Mucosa of gallbladder (tissue), 1 donor: ENCODE measurements at places on chromosomes 2 and 18.

DNA sequence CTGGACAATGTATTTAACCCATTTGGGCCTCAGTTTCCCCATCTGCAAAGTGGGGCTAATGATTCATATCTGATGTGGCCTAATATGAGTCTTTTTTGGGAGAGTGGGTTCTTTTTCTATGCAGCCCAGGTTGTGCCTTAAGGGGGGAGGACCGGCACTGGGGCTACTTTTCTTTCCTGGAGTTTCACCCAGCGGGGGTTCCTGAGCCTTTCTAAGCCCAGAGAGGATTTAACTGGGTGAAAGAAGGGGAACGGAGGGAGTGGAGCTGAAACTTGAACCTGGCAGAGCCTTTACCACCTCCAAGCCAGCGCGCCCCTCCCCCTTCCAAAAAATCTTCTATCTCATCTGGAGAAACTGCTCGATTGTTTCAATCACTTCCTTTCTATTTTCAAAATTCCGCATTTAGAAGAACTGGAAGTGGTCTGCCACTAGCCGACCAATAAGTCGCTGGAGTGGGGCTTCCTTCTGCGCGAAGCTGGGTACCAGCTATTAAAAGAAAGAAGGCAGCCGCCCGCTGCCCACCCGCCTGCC, 205.0 kb upstream of the SMAD2 start:
- no peak for DNase-seq

- DNase-seq, result no peak
Observed at GRCh38 chr18:79459946-79460480, 64.3 kb downstream of the NFATC1 start.

DNA sequence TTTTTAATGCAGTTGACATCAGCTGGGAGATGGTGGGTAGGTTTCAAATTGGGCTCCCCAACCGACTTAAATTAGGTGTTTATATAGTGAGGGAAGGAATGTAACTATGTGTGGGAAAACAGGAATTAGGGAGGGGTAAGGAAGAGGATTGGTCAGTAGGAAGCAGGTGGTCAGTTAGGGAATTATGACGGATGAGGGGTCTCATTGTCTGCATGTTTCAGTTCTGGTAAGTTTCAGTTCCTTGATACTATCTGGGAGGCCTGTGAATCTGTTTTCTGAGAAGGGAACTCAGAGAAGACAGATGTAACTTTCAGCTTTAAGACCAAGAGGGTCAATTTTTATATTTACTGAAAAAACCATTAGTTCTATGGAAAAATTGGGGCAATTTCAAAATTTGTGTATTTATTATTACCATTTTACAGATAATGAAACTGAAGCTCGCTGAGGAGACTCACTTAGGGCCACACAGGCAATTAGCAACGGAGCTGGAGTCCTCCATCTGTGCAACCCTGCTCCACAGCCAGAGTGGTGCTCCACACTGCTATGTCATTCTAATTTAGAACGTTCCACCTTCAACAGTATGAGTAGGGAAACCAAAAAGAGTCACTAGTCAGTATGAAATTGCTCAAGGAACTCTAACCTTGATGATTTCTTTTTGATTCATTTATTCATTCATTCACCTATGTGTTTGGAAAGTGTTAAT, 36.0 kb upstream of the CCDC195 start:
- no peak for DNase-seq

DNA sequence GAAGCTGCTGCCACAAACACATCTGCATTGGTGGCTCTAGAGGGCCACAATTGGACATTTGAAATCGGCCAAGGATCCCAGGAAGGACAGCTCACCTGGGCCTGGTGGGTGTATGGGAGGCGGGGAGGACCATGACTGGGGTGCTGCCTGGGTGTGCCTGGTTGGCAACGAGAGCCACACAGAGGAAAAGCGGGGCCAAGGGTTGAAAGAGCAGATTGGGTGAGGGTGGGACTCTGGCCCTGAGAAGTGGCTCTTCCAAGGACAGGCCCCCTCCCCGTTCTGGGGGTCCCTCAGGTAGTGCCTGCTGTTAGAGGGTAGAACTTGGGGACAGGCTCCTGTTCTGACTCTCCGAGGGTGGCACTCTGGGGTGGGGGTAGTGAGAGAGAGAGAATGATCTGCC, 102.9 kb downstream of the CLIP4 start:
- DNase-seq, result no peak

DNA sequence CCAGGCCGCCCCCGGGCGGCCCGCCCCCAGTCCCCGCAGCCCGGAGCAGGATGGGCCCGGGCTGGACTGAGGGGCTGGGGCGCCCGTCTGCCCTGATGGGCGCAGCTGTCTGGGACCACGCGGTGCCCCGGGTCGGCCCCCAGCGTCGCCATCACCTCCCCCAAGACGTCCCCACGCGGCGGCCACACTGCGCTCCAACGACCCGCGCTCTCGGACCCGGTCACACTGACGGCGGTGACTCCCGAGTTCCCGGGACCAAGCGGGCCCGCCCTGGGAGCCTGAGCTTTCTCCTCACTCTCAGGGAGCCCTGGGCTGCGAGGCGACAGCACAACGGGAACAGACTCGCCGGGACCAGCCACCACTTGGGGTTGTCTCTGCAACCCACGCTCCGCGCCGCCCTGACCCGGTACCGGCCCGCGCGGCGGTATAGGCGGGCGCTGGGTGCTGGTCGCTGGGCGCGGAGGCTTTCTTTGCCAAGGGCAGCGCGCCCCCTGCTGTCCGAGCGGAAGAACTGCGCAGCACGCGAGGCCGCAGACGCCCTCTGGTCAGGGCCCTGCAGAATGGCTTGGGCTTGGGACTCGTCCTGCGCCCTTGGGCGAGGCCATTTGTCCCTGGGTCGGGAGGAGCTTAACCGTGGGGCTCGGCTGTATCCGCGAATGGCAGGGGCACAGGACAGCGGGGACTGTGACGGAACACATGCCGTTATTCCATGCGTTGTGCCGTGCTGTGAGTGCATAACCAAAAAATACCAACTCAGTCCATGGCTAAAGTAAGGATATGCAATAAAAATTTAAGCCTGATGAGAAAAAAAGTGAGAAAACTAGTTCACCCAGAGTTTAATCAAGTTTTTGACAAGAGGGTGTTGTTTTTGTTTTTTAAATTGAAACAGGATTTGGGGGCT, 54.8 kb upstream of the ANKRD62 start:
- peak; percentile 82 for DNase-seq

- DNase-seq, result no peak
Observed at GRCh38 chr18:44897411-44897810, 216.7 kb downstream of the SETBP1 start.

- no peak for DNase-seq
Observed at GRCh38 chr18:5841518-5841917, 53.8 kb downstream of the TMEM200C start.

DNA sequence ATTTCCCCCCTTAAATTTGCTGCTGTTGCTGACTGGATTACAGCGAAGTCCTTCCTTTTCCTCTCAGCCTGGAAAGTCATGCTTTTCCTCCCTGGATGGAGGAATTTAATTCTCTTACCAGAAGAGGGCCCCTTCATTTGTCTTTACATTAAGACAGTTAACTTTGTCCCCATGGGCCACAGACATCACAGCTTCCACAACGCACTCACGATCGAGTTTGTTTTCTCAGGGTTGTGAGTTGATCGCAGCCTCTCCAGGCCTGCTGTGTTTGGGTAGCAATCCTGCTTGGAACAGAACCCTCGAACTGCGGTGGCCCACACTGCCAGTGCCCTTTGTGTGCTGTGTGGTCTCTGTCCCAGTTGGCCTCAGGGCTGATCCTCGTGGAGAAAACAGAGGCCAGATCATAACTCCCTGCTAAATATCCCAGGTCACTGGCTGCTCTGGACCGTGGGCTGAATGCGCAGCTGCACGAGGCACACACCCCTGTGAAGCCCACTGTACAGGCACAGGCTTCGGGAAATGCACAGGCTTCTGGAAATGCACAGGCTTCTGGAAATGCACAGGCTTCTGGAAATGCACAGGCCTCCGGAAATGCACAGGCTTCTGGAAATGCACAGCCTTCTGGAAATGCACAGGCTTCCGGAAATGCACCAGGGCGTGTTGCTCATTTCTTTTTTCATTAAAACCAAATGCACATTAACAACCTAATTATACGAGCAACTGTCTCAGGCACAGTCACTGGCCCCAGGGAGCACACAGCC, 2.2 kb upstream of the PDIA6 start:
- DNase-seq, result no peak

DNA sequence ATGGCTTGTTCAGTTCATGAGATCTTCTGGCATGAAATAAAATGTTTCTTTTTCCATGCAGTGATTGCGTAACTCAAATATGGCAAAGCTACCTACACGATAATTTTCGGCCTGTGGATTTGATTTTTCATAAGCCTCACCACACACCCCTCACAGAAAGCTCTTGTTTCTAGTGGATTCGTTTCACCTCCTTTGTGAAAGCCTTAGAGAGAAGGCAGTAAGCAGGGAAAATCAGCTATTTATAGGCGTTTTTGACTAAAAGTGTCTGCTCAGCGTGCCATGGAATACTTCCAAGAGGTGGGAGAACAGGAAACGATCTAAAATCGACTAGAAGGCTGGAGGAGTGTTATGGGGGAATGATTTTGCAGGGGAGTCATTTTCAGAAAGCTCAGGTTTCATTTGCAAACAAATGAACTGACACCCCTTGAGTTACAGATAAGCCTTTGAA, 417.9 kb downstream of the TGIF1 start:
- no peak for DNase-seq

- no peak for DNase-seq
Observed at GRCh38 chr2:124908411-124908810, 883.3 kb downstream of the CNTNAP5 start.

DNA sequence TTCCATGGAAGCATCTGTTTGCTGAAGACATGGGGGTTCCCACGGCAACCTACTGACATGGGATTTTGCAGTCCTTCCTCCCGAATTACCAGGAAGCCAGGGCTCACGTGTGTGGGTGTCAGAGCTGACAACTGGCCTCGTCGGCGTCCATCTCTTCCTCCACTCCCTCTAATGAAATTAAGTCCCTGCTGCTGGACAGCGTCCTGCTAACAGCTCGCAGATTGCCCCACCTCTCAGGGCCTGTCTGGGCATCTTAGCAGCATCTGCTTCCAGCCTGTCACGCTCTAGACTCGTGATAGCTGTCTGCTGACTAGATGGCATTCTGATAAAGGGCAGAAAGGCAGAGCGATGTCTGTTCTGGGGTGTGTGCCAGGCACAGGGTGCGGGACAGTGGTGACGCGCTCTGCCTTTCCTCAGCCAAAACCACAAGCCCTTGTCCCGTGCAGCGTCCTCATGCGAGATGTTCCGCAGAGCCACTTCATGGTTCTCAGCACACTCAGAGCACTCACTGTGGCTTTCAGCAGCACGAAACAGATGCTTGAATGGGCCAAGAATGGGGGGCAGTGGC, 161.1 kb downstream of the ARL4C start:
- peak; percentile 80 for DNase-seq

DNA sequence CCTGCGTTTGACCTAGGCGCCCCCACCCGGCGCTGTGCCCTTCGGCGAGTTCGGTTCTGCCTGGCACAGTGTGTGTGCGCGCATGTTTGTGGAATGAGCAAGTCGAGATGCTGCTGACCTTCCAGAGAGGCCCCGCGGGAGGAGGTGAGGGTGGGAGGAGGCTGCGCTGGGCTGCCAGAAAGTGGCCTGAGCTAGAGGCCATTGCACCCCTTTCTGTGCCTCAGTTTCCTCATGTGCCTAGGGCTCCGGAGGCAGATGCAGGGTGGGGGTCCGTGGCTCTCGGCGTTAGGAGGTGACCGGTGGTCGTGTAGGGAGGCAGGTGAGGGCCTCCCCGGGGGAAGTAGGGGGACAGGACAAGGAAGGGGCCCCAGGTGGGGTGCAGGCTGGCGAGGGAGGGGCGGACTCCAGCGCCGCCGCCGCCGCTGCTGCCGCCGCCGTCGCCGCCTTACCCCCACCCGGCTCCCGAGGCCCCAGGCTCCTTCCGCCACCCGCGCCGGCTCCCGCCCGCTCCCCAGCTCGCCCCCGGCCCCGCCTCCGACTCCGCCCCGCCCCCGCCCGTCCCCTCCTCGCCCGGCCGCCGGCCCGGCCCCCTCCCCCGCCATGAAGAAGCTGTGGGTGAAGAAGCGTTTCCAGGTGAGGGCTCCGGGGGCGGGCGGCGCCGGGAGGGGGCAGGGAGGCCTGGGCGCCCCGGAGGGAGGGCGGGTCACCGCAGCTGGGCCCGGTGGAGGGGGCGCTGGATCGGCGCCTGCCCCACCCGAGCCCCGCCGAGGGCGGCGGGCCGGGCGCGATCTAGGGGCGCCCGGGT, 7.0 kb downstream of the SPEG start:
- DNase-seq, result no peak

DNA sequence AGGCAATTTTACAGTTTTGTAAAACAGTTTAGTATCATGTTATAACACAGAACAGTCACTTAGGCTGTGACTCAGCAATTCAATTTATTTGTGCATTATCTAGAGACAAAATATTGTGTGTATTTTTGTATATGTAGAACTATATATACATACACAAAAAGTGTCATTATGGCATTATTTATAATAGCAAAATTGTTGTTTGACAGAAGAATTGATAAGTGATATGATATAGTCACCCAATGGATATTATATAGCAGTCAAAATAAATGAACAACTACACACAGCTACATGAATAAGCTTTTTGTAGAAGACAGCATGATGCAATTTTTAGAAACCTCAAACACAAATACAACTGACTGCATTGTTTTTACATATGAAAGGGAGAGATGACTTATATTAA, 334.0 kb downstream of the TRIB2 start:
- DNase-seq, result no peak

- DNase-seq, result no peak
Observed at GRCh38 chr2:170354388-170354787, 176.4 kb downstream of the MYO3B start.

DNA sequence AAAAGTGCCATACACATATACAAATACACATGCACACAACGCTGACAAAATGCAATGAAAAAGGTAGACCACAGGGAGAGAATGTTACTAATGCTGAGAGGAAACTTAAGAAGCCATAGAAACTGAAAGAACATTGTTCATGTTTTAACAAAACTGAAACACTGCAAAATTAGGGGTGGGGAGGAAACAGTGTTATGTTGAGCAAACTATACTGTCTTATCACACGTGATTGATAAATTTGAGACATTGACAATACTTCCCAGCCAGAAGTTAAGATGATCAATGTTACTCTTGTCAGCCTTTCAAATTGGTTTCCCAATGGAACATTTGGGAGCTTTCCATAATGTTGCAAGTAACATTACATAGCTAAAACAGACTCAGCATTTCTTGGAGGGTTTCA, 165.5 kb downstream of the L3MBTL4 start:
- no peak for DNase-seq
